Natural killer cell treated with Interleukin-12 subunit alpha and Interleukin-12 subunit beta and Interleukin-15 and Interleukin-18, amount 100 ng/mL, for 72 hours (primary cell): ENCODE measurements at places on chromosomes 12 and 14. TPM values are rescaled to one million over a fixed set of nuclear protein-coding genes. Genes with fewer than 3 reads are reported as not detected.

DNA sequence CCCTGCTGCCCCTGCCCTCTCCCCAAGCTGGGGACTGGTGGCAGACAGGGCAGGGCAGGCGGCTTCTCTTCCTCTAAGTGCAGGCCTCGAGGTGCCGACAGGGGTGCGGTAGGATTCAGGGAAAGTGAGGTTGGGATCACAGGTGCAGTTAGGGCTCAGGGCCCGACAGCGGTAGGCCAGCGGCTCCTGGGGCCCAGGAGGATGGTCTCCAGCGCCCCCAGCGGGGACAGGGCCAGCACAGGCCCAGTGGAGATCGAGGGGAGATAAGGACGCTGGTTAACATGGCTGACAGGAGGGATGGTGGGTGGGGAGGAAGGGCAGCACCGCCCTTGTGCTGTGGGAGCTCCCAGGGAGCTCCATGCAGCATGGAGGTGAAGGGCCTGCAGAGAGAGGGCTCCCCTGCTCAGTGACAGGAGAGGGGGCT is 935 bp upstream of the CRIP1 start:
- H3K27me3 ChIP-seq: no peaks in the 10 kb centered on the region
- H3K36me3 ChIP-seq: no peaks in the 10 kb centered on the region
- DNase-seq: no peak
- peaks cover 36% of the 10 kb centered on the region for H3K4me1 ChIP-seq
- H3K27ac ChIP-seq: no peak overlapping the region

DNA sequence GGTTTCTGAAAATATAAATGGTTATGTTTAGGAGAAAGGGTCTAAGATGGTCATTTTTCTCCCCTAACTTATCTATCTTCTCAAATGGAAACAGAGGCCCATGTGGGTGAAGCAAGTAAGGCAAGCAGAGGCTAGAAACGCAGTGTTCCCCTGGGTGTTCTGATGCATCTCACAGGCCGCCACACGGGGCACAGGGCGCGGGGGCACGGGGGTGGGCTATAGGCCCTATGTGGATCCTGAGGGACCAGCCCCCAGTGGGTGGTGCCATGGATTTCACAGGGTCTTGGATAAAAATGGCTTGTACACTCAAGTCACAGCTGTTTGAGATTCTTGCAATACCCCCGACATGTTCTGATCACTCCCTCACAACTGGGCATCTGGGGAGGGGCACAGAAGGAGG is 17.7 kb downstream of the ACTN1 start:
- H3K36me3 ChIP-seq: no peaks in the 10 kb centered on the region
- H3K27ac ChIP-seq: no peak overlapping the region
- DNase-seq: no peak
- H3K27me3 ChIP-seq: no peaks in the 10 kb centered on the region

GRCh38 chr12:25319233-25319984 is 68.7 kb upstream of the KRAS start:
- no peaks in the 10 kb centered on the region for H3K27me3 ChIP-seq
- DNase-seq: no peak
- no peak overlapping the region for H3K27ac ChIP-seq

- no peaks in the 10 kb centered on the region for H3K27me3 ChIP-seq
- no peak overlapping the region for H3K4me3 ChIP-seq
- H3K4me1 ChIP-seq: peaks cover 20% of the 10 kb centered on the region
- H3K27ac ChIP-seq: no peak overlapping the region
- H3K36me3 ChIP-seq: no peaks in the 10 kb centered on the region
- DNase-seq: no peak
These were observed 30.8 kb upstream of the CDK17 start for GRCh38 chr12:96431067-96431466.

- DNase-seq: no peak
- H3K4me1 ChIP-seq: peaks cover 19% of the 10 kb centered on the region
- H3K27ac ChIP-seq: no peak overlapping the region
- H3K27me3 ChIP-seq: no peaks in the 10 kb centered on the region
- peaks cover 2% of the 10 kb centered on the region for H3K36me3 ChIP-seq
These were observed 10.5 kb downstream of the TM7SF3 start for GRCh38 chr12:27003421-27004381.

DNA sequence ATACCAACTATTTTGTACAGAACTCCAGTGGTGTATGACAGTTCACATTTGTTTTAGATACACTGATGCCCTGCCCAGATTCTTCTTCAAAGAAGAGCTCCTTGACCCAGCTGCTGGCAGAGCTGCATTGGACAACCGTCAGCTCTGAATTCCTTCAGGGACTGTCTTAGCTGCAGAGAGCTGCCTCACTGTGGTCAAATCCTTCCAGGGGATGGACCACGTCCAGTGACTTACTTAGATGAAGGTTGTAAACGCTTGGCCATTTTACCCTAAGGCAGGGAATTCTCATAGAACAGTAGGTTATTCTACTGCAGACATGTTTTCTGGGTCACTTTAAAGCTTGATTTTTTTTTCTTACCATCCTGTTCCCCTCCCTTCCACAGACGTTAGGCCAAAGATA is 905.0 kb upstream of the ATXN7L3B start:
- H3K4me3 ChIP-seq: no peak overlapping the region
- H3K27ac ChIP-seq: no peak overlapping the region
- H3K27me3 ChIP-seq: no peaks in the 10 kb centered on the region

- no peak overlapping the region for H3K4me3 ChIP-seq
- no peak overlapping the region for H3K27ac ChIP-seq
- H3K27me3 ChIP-seq: no peaks in the 10 kb centered on the region
- H3K36me3 ChIP-seq: no peaks in the 10 kb centered on the region
- no peak for DNase-seq
- H3K4me1 ChIP-seq: no peaks in the 10 kb centered on the region
These were observed 1.5 kb downstream of the PTPRB start for GRCh38 chr12:70635755-70636154.

DNA sequence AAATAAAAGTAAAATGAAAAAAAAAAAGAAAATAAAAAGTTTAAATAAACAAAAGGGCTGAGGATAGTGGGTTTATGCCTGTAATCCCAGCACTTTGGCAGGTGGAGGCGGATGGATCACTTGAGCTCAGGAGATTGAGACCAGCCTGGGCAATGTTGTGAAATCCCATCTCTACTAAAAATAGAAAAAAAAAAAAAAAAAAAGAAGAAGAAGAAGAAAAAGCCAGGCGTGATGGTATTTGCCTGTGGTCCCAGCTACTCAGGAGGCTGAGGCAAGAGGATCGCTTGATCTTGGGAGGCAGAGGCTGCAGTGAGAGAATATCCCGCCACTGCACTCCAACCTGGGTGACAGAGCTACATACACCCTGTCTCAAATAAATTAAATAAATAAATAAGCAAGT is 3.9 kb downstream of the TAOK3 start:
- H3K27ac ChIP-seq: no peak overlapping the region
- no peaks in the 10 kb centered on the region for H3K27me3 ChIP-seq
- H3K4me3 ChIP-seq: no peak overlapping the region
- H3K36me3 ChIP-seq: no peaks in the 10 kb centered on the region

DNA sequence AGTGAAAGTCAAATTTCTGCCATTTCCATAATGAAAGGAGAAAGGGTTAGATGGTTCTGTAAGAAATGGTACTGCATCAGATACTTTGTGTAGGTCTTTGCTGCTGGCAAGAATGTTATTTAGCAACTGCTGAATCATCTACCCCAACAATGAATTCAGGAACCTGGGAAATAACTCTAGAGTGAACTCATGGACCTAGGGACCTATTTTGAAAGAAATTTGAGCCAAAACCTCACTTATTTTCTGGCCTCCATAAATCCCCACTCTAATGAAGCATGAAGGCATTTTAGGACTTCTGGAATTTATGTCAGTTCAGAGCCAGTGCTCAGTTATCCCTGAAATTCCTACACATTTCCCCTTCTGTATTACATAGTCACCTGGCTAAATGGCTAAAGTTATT is 50.9 kb upstream of the CPNE8 start:
- H3K4me3 ChIP-seq: no peak overlapping the region
- H3K27me3 ChIP-seq: no peaks in the 10 kb centered on the region
- no peaks in the 10 kb centered on the region for H3K36me3 ChIP-seq
- no peaks in the 10 kb centered on the region for H3K4me1 ChIP-seq
- H3K27ac ChIP-seq: no peak overlapping the region
- DNase-seq: no peak

Gene CEBPE
- total RNA-seq: not detected

Gene EML5
- total RNA-seq: 12.3 TPM

Gene ASCL1
- total RNA-seq: not detected

Gene COX8C
- total RNA-seq: not detected

Gene CDK2
- total RNA-seq: 72.3 TPM
